AG04450 (cell line): ENCODE measurements at places on chromosomes 3 and 15.

GRCh38 chr3:54357301-54357700 lies 234.9 kb downstream of the CACNA2D3 start:
- DNase-seq: no peak

DNA sequence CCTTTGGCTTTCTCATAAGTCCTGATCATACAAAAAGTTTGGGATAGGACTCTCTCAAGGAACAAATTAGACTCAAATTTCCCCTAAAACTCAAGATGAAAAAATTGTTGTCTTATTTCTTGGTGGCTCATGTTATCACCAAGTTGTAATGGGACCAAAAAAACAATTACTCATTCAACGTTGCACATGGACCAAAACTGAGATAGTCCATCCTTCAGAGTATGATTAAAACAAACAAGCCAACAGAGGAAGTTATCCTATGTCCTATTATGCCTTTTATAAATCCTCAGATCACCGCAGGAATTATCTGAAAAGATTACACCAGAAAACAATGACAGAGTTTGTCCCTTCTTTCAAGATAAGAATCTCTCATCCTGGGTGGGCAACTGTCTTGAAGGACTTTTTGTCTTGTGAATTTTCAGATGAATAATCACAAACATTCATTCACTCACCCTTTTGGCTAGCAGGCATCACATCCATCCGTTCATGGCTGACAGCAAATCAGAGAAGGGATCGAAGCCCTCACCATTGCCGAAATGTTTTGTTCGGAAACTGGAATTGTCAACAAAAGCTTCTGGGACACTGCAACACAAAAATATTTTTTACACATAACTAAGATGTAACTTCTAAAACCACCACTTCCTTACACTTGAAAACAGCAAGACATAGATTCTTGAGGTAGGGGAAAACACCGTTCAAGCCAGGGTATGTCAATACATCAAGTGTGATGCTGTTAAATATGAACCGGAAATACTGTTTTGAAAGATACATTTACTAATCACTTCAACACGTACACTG lies 90.4 kb downstream of the FOXP1 start:
- DNase-seq: no peak

GRCh38 chr3:156605686-156606605 lies 51.0 kb upstream of the SSR3 start:
- DNase-seq: no peak

DNA sequence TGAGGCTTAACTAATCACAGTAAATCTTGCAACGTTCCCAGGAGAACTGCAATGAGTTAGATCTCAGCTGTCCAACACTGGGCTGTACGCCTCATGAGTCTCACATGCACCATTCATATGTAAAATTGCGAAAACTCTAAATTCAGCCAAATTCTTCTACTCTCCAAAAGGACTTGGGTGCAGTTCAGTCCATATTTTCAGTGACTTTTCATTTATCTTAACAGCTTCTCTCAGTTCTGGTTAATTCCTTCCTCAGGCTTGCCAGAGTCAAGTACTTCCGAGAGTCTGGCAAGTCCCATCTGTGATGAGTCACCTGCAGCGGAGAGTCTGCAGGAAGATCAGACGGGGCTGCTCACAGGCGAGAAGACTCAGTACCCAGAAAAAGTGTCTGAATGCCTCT lies 11.5 kb downstream of the CCDC80 start:
- peak; percentile 71 for DNase-seq

- DNase-seq: no peak
Measured at GRCh38 chr15:92462424-92463125, 68.9 kb downstream of the ST8SIA2 start.

GRCh38 chr3:17179381-17180205 lies 294.8 kb downstream of the PLCL2 start:
- no peak for DNase-seq

GRCh38 chr15:47812470-47812999 lies 95.2 kb downstream of the SEMA6D start:
- DNase-seq: no peak

- DNase-seq: no peak
Measured at GRCh38 chr3:153762411-153763235, 358.6 kb upstream of the ARHGEF26 start.

GRCh38 chr3:150956376-150956775 lies 16.2 kb downstream of the CLRN1 start:
- no peak for DNase-seq

DNA sequence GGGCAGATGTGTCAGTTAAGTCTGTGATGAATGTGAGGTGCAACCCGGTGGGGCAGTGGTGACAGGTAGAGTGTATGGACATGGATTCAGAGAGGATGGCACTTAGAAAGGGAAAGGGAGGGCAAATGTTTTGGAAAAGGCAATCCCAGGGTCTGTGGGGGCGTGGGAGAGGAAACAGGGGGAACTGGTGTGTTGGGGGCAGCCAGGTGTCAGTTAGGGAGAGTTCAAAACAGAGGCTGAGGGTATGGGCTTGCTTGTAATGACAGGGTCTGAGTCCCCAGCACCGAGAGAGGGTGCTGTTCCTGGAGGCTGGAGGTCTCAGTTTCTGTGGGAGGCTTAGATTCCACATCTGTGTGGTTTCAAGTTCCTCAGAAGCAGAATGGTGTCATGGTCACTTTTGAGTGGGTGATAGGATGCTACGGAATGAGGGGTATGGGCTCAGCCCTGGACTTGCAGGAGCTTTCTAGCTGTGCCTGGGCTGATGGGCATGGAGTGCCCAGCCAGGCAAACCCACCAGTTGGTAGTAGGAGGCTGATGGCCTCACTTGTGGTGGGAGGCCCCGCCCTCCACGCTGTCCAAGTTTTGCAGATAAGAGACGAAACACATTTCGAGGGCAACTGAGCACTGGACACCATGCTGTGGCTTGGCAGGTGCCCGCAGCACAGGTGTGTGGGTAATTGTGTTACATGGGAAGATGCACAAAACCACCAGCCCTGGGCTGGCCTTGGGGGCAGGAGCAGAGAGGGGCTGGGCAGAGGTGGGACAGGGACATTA lies 209.4 kb downstream of the RPLP1 start:
- no peak for DNase-seq

DNA sequence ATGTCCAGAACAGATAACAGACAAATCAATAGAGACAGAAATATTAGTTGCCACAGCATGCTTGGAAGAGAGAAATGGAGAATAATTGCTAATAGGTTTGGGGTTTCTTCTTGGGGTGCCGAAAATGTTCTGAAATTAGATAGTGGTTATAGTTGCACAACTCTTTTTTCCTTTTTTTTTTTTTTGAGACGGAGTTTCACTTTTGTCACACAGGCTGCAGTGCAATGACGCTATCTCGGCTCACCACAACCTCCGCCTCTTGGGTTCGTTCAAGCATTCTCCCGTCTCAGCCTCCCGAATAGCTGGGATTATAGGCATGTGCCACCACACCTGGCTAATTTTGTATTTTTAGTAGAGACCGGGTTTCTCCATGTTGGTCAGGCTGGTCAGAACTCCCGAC lies 163.3 kb downstream of the PLCH1 start:
- DNase-seq: no peak

- no peak for DNase-seq
Measured at GRCh38 chr3:13601692-13602080, 52.8 kb downstream of the FBLN2 start.

- DNase-seq: no peak
Measured at GRCh38 chr3:63955830-63956545, 43.8 kb upstream of the SCAANT1 start.

DNA sequence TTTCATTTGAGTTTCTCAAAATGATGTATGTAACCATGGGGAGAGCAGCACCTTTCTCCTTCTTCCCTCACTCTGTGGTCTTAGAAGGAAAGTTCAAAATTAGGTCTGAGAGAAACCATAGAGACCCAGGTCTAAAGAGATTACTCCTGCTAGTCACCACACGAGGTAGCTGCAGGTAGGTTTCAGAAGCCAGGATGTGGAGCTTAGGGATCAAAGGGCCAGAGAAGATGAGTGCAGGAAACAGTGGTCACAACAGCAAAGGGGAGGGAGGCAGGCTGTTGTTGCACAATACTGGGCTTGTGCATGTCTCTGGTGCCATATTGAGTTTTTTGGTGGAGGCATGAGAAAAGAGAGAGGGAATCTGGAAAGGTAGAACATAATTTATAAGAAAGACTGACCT lies 583.6 kb downstream of the AGBL1 start:
- no peak for DNase-seq

DNA sequence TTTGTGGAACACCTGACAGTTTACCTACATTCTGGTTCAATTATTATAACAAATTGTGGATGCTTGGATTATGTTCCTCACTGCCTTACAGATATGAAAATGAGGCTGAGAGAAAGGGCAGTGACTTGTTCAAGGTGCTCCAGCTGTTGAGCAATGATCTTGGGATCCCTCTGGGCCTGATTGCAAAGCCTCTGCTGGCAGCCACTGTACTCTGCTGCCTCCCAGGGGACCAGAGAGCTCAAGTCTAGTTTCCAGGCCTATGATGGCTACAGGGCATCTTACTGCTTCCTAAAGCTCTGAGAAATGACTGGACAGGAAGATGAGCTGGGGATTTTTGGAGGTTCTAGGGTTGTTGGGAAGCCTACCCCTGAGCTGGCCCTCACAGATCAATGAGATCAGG lies 2.3 kb upstream of the SHC4 start:
- DNase-seq: no peak

GRCh38 chr3:49626101-49626581 lies 48.0 kb upstream of the APEH start:
- DNase-seq: no peak

DNA sequence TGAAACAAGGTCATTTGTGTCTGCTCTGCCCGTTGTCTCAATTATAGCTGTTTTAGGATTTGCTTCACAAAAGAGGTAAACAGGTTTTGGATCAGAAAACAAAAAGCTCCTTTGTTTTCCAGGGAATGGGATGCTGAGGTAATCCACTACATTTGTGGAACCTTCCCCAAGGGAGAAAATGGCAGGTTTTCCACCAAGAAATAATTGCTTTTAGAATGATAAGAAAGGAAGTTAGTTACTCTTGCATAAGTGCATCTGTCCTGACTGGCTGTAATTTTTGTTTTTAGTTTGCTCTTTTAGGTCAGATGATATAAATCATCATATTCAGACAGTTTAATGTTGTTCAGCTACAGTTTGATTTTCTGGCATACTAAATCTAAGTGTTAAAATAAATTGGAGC lies 198.5 kb upstream of the COL8A1 start:
- no peak for DNase-seq

DNA sequence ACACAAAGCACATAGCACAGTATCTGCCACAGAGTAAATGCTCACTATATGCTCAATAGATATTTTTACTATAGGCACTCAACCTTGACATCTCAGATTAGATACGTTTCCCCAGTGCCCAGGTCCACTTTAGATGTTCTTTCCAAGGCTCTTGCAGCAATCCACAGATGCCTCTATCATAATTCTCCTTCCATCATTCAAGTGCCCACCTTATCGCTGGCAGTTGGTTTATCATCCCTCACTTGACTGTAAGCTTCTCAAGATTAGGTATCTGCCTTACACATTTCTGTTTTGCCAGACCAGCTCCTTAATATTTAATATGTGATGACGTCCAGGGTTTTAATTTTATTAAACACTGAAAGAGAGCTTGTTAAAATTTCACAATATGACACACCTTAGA lies 8.6 kb downstream of the NCEH1 start:
- no peak for DNase-seq

GRCh38 chr3:174242311-174243041 lies 616.7 kb upstream of the NAALADL2 start:
- no peak for DNase-seq

DNA sequence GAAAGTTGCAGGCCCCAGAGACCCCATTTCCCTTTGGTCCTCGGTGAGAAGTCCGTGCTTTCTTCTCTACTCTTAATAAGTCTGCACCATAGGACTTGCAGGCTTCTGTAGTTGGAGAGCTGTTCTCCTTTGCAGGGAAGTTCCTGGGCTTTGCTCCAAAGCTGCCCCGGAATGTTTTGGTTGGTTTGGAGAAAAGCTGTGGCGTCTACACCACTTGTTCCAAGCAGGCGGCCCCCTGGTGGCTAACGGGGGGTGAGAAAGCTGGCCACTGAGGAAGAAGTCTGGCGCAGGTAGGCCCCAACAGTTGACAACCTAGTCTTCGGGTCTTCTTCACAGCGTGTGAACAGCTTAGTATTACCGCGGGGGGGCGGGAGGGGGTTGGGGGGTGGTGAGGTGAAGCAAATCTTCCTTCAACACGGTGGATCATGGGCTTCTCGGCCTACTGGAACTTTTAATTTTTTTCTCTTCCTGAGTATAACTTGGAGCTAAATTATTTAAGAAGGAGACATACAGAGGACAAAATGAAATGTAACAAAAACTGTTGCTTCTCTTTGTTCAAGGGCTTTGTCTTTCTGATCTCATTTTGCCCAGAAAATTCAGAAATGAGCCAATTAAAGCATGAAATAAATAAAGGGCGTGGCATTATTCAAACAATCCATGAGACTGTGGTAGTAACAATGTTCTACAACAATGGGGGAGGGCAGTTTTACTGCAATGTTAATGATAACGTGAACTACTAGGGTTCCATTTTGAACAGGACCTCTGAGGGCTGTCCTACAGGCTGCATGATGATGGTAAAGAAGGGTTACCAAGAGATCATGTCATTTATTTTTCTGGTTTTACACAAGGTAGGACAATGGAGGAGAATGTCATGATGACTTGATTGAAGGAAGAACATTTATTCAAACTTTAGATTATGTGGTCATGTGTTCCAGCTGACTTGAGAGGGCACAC lies 2.2 kb upstream of the THRB start:
- peak; percentile 4 for DNase-seq

GRCh38 chr15:66075947-66076346 lies 177.6 kb downstream of the MEGF11 start:
- DNase-seq: no peak

GRCh38 chr3:95460274-95460673 lies 1354.1 kb upstream of the EPHA6 start:
- DNase-seq: no peak

- DNase-seq: no peak
Measured at GRCh38 chr15:84982301-84982920, 755 bp downstream of the PDE8A start.

- DNase-seq: no peak
Measured at GRCh38 chr15:33091983-33092693, 102.4 kb downstream of the FMN1 start.

DNA sequence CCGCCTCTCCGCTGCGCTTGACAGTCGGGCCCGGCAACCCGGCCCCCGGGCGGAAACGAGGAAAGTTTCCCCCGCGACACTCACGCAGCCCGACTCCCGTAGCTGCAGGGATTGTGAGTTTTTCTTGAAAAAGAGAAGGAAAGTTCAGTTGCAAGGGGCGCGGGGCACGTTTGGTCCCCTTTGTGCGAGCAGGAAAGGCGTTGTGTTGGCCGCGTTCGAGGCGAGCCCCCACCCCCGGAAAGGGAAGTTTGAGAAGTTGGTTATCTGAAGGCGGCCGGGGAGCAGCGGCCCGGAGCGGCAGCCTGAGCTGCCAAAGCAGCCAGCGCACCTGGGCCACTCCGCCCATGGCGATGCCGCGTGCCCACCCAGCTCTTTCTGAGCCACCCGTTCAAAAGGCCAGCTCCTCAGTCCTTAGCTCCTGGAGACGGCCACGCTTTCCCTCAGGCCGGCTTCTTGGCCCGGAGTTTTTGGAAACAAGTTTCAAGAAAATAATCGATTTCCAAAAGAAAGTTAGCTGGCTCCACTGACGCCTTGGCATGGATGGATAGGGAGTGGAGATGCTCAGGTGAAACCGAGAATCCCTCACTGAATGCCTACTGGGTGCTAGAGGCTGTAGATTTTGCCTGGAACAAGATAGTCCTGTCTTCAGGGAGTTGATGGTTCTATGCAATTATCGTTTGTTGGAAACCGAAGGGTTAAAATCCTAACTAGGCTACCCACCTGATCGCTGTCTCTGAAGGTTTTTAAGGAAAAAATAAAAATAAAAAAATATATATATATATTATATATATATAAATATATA lies 832 bp downstream of the TGFBR2 start:
- no peak for DNase-seq

- no peak for DNase-seq
Measured at GRCh38 chr3:131107637-131108433, 81.2 kb downstream of the NEK11 start.

GRCh38 chr3:134753999-134754742 lies 40.9 kb upstream of the EPHB1 start:
- no peak for DNase-seq
